ENCODE measurements at places on chromosomes 2 and 18.
A peak's percentile ranks its signal among the peaks of the same experiment; 100 is the strongest.

- no peak for DNase-seq
These were observed 220.8 kb upstream of the HDAC4 start for GRCh38 chr2:239621611-239622010.

GRCh38 chr2:202508686-202509085 lies 126.1 kb upstream of the FAM117B start:
- DNase-seq = no peak

DNA sequence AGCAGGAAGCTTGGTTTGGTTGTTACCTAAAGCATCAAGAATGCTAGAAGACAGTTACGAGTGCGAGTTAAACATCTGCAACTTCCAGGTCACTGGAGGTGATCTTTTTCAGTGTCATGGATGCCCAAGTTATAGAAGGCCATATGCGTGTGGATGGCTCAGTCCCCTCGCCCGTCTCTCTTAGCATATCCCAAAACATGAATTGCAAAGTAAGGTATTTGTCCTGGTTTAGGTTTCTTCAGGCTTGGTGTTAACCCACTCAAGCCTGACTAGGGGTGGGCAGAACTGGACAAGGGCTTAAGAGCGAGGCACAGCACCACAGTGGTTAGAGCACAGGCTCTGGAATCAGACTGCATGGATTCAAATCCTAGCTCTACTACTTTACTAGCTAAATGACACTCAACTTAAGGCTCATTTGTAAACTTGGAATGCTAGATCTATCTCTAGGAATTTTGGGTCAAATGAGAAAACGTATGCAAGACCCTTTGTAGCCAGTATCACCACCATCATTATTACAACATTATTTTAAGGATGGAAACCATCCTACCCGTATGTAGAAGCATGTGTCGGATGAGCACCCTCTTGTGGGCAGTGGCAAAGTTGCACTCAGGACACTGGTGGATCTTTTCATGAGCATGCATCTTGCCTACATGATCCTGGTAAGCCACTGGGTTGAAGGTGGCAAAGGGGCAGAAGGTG lies 11.2 kb downstream of the ZNF142 start:
- DNase-seq = peak; percentile 21

DNA sequence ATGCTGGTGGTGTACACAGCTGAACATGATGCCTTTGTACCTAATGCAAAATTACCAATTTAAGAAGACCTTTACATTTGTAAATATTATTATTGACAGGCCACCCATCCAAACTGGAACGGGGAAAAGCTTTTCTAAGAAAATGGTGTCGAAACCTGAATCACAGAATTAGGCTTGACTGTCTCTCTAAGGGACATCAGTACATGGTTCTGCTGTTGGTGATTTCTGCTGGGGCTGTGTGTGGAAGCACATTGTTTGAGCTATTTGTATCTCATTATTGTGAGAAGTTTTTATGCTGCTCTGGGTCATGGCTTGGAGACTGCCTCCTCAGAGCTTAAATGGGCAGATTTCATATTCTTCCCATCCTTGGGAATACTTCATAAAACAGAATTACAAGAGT lies 420.9 kb upstream of the POU3F3 start:
- DNase-seq = no peak

DNA sequence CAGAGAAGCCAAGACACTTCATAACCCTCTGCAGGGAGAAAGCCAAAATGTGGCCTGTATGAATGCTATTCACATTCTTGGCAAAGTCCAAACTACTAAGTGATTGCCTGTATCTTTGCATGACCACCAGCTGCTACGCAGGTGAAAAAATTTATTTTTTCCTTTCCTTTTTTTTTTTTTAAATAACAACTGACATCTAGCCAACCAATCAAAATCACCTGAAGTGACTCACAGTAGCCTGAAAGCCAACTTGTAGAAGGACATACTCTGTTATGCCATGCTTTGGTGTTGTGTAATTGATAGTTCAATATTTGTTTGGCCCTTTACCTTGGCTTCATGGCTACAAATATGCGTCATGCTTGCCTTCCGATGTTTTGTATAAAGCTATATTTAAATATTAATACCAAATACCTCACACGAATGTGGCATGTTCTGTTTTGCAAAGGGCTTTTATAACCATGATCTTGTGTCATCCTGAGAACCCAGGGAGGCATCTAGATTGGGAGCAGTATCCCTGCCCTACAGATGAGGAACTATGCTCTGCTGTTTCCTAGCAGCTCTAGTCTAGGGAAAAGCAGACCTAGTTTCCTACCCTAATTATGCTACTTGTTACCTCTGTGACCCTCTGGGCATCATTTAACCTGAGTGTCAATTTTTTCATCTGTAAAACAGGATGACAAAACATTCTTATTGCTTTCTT lies 102.1 kb downstream of the MYOM1 start:
- DNase-seq = no peak

DNA sequence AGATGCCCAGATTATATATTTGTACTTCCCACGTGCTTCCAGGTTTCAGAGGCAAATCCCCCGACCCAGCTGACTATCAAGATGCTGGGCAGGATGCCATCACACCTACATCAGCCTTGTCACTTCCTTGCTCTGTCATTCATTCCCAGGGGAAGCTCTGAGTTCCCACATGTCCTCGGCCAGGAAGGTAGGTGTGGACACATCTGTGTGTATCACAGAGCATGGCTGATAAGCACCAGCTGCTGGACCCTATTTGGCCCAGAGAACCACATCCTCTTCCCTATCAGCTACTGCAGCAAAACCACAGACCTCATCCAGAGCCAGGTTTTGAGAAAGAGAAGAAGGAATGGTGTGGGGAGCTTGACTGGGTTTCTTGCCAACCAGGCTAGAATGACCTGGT lies 31.9 kb upstream of the ITGA6 start:
- DNase-seq = no peak

GRCh38 chr2:20103530-20103929 lies 52.1 kb upstream of the LAPTM4A start:
- DNase-seq = no peak

Data from stimulated activated CD4-positive, alpha-beta T cell treated with anti-CD3 and anti-CD28 coated beads, TNF-alpha, amount 100 ng/mL, for 4 hours (primary cell).